ENCODE measurements at places on chromosomes 1 and 21.

DNA sequence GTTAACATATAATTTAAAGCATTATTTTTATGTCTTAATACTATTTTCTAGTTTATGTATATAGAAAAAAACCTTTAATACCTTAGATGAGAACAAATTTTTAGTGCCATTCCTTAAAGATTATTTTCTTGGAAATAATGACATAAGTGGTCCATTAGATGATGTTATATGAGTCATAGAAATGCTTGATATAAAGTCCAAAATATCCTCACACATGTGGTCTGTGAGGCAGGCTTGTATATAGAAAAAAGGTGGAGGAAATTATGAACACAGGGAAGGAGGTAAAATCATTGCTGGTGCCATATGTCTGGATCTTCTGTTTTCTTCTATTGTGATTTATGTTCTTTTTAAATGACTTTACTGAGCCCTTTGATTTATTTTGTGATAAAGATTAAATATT, 79.3 kb downstream of the MAP3K7CL start:
- no peak for DNase-seq

DNA sequence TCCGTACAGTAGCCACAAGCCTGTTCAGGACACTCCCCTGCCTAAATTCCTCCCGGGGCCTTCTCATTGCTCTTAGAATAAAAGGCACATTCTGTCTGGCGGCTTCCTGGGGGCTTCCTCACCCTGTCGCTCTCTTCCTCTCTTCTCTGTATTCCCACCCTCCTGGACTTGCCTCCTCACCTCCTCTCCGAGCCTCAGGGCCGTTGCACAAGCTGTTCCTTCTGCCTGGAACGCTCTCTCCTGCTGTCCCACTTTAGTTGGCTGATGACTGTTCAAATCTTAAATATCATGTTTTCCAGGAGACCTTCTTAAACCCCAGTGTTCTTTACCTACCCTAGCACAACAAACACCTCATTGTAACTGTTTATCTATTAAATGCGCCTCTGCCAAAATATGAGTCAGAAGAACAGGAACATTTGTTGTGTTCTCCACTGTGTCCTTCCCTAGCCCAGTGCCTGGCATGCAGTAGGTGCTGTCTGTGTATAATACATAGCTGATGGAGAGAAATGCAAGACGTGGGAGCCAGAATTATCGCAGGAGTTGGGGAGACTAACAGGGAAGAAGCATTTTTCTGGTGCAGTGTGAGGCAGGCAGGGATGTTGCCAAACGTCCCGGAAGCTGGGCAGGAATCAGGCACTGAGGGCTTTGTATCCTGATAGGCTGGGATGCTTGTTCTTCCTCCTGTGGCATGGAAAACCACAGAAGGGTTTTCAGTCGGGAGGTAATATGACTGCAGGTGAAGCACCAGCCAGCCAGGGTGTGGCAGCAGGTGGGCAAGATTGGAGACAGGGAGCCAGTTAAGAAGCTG, 24.1 kb upstream of the THRAP3 start:
- DNase-seq: no peak

GRCh38 chr1:15836772-15837669, 10.5 kb upstream of the SPEN start:
- peak; percentile 56 for DNase-seq

DNA sequence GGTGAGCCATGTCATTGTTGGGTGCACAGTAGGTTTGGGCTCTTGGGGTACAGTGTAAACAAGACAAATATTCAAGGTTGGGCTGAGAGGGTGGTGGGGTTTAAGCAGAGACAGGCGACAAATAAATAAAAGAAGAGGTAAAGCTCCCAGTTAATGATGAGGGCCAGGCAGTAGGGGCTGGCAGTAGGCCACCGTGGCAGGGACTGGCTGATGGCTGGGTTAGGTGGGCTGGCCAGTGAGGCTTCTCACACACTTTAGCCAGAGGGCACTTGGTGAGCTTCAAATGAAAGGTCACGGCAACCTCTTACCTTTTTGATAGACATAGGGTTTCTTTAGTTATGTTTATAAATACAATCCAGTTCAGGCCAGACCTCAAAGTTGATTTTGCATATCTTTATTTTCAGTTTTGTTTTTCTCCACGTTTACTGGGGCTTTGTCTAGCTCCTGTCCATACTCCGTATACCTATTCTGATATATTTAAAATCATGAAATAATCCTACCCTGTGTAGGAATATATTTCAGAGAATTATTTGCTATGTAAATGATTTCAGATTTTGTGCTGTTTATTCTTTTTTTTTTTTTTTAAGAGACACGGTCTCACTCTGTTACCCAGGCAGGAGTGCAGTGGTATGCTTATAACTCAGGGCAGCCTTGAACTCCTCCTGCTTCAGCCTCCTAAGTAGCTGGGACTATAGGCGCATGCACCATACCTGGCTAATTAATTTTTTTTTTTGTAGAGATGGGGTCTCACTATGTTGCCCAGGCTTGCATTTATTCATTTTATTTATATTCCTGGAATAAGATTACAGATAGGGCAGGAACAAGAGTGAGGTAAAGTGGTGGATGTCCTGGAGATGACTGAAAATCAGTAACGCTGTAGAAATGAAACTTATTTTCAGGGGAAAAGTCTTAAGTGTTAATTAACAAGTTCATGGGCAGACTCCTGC, 122.7 kb downstream of the RYR2 start:
- DNase-seq: no peak
